ENCODE measurements at places on chromosomes 3 and 15.

DNA sequence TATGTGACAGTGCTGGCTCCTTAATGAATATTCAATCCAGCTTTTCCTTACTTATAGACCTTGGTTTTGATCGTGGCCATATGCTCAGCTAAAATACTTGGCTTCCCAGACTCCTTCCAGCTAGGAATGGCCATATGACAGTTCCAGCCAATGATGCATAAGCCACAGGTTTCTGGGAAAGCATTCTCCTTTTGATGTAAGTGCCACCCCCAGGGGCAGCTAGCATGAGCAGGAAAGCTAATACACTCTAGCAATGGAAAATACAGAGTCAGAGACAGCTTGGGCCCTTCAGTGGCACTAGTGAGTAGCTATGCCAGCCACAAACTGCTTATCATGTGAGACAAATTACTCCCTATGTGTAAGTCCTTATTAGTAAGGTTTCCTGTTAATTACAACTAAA, 26.7 kb downstream of the TBC1D2B start:
- no peak for DNase-seq

DNA sequence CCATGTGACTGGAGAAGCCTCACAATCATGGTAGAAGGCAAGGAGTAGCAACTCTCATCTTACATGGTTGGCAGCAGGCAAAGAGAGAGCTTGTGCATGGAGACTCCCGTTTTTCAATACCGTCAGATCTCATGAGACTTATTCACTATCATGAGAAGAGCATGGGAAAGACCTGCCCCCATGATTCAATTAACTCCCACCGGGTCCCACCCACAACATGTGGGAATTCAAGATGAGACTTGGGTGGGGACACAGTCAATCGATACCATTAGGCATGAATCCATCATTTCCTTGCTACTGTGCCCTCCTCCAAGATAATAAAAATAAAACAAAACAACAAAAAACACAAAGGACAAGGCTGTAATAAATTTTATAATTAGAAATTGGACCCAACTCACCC, 384.7 kb upstream of the MEIS2 start:
- DNase-seq: no peak

DNA sequence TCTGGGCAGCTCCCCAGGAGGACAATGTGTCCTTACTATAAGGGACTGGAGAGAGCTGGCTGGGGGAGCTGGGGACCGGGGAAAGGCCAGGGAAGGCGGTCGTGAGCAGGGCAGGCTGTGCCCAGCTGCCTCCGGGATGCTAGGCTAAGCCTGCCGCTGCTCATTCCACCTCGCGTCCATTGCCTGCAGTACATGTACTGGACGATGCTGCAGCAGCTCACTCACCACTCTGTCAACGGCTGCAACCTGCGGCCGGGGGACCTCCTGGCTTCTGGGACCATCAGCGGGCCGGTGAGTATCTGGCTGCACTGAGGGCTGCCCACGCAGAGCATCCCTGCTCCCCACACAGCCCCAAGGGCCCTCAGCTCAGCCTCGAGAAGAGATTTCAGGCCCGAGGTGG, 27.1 kb downstream of the FAH start:
- DNase-seq: no peak

GRCh38 chr3:156360963-156361362, 194.0 kb downstream of the SSR3 start:
- DNase-seq: no peak

DNA sequence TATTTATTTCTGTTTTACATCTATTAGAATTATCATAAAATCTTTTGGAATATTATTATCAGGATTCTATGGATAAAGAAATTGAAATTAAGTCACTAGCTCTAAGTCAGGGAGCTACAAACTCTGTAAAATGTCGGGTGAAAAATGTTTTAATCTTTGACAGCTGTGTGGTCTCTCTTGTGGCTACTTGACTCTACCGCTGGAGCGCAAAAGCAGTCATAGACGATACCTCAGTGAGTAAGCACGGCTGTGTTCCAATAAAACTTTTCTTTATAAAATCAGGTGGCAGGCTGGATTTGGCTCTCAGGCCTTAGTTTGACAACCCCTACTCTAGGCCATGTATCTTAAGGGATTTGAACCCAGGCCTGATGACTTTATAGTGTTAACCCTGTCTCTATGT, 88.5 kb upstream of the PFN2 start:
- no peak for DNase-seq

DNA sequence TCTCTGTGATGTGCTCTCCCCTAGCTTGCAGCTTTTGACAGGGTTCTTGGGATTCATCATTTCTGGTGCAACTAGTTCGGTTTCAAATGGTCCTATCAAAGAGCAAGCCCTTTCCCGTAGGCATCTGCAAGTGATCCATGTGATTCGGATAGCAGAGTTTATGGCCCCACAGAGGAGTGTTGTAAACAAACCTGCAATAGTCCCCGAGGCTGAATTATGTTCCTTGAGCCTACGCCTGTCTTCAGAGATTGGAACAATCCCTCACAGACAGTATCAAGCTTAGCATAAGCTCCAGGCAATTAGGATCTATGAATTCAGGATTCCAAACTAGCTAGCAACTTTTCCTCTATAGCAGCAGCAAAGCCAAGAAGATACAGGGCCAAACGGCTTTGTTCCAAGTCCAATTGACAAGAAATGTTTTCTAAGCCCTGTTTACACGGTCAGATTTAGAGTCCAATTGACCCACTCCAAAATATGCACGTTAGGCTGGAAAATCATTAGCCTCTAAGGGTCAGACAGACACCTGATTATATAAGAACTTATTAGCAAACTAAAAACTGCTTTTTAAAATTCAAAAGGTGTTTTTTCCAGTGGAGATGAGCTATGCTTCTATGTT, 24.8 kb downstream of the LNP1 start:
- no peak for DNase-seq

GRCh38 chr3:56923526-56924224, 121.9 kb upstream of the ARHGEF3 start:
- DNase-seq: peak; percentile 35

DNA sequence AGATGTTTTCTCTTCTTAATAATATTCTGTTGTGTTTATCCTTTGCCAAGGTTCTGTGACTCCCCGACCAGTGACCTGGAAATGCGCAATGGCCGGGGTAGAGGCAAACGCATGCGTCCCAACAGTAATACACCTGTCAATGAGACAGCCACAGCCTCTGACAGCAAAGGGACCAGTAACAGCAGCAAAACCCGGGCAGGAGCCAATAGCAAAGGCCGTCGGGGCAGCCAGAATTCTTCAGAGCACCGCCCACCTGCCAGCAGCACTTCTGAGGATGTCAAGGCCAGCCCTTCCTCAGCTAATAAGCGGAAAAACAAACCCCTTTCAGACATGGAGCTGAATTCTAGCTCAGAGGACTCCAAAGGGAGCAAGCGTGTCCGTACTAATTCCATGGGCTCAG, 101.5 kb downstream of the RBPMS2 start:
- no peak for DNase-seq

DNA sequence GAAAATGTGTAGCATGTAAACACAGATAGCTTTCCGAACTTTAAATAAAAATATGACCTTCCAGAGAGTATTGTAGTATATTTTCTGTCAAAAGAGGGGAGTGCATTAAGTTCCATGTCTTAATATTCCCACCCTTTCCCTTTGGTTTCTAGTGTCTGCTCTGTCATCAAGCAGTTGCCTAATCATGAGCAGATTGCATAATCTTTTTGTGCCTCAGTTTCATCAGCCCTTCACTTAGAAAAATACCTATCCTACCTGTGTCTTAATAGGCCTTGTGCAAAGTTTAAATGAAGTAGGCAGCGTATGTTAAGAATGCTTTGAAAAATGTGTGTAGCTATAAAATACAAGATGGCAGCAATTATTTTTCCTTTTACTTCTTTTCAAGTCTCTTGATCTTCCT, 52.8 kb downstream of the CALML4 start:
- no peak for DNase-seq

DNA sequence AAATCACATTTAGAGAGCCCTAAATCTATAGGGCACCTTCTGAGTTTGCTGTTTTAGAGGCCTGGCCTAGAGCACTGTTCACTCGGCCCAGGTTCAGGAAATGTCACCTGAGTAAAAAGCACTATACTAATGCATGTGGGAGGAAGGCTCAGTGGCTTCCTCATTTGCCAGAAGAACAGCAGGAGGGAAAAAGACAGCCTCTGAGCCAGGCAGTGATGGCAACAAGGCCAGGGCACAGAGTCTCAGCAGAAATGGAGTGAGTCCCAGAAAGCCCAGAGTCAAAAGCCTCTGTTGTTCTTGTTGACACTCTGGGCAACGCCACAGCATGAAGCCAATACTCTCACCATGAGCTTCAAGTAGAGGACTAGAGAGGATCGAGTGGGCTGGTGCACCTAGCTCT, 25.9 kb downstream of the LTF start:
- no peak for DNase-seq

DNA sequence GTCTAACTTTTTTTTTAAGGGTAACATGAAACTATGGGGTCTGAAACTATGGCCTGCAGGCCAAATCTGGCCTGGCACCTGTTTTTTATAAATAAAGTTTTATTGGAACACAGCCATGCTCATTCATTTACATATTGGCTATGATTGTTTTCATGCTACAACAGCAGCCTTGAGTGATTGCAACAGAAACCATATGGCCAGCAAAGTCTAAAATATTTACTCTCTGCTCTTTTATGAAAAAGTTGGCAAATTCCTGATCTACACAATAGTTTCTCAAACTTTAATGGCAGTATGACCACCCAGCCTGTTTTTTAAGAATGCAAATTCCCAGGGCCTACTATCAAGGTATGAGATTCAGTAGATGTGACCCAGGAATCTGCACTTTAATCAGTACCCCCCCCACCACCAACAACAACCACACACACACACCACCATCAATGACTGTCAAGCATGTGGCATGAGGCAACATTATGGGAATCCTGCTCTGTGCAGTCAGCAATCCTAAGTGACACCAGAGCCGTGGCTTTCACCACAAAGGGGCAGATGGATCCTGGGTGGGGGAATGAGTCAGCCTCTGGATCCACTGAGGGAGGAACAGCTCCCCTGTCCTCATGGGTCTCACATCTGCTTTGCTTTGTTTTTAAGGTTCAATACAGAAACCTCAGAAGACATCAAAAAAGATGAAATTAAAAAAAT, 142.8 kb downstream of the NTRK3 start:
- DNase-seq: no peak

GRCh38 chr3:29567501-29567900, 286.6 kb downstream of the RBMS3 start:
- no peak for DNase-seq

GRCh38 chr3:183455089-183455488, 26.7 kb upstream of the MCF2L2 start:
- no peak for DNase-seq

DNA sequence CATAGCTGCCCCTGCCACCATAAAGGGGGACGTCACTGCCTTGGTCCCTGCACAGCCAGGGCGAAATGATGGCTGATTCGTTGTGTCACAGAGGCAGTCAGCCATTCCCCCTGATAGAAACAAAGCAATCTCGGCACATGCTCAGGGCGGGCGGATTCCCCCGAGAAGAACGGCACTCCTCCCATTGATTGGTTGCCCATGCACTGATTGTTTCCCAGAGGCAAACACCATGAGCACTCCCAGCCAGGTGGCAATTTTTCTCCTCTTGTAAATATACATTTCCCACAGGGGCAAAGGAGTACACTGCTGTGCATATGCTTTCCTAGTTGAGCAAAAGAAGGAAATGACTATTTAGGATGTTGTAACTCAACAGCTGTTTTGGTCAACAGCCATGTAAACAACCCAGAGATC, 56.5 kb downstream of the KY start:
- no peak for DNase-seq

GRCh38 chr15:83717010-83717409, 63.1 kb downstream of the ADAMTSL3 start:
- no peak for DNase-seq

- DNase-seq: no peak
Measured at GRCh38 chr3:162605651-162606204, 1109.1 kb downstream of the OTOL1 start.

- no peak for DNase-seq
Measured at GRCh38 chr15:64851503-64851840, 9.8 kb downstream of the PLEKHO2 start.

DNA sequence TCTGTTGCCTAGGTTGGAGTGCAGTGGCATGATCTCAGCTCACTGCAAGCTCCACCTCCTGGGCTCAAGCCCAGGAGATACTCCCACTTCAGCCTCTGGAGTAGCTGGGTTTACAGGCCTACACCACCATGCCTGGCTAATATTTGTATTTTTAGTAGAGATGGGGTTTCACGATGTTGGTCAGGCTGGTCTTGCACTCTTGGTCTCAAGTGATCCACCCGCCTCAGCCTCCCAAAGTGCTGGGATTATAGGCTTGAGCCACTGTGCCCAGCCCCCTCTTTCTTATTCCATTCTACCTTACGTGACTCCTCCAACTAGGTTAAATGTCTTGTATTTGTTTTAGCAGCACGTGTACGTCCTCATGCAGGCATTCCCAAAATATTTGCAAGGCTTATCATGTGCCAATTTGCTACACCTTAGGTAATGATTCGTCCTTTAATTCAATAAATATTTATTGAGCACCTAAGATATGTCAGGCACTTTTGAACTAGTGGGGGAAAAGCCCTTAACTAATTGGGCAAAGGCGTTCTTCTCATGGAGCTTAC, 14.9 kb upstream of the MAGI1 start:
- no peak for DNase-seq

GRCh38 chr3:163541629-163542028, 1536.7 kb downstream of the SI start:
- DNase-seq: no peak

GRCh38 chr3:2908693-2909351, 201.4 kb downstream of the IL5RA start:
- no peak for DNase-seq

DNA sequence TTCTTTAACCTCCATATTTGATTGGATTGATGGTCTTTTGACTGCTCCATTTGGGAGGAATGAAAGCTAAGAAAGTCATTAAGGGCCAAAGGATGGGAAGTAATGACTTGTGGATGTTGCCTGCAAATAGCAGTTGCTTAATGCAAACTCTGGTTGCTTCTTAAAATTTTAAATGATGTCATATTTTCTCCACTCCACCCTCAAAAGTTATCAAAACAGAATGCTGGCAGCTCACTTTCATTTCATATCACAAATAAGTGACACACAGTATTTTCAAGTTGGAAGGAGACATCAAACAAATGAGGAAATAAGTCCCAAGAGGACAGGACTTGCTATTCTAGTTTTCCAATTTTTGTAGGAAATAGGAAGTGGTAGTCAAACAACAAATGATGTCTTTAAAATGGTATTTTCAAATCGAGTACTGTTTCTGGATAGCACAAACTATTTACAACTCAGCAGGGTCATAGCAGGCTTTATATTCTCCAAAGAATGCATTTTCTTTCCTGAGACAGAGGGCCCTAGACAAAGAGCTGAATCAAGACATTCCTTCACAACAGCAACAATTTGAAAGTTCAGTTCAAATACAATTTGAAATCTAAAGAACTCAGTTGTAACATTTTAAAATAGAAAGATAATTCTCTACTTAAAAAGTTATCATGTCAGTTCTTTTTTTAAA, 165.1 kb upstream of the UBE2E1 start:
- no peak for DNase-seq

DNA sequence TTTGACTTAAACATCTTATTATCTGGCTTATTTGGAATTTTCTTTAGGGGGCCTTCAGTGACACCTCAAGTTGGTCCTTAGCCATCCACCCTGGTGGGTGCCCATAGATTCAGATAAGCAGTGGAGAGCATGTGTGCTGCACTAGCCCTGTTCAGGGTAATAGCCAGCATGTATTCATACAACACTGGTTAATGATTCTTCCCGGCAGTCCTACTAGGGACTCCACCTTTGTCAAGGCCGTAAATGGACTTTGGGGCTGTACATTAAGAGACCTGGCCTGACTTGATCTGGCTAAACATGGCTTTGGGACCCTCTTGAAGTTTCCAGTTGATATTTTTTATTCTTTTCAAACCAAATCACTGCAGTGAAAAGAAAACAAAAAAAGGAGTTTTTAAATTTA, 125.8 kb downstream of the PTPRG start:
- no peak for DNase-seq

All from activated CD4-positive, alpha-beta T cell treated with anti-CD3 and anti-CD28 coated beads, Interleukin-2, amount 50 U/mL, for 1 hour (primary cell).